Naive thymus-derived CD8-positive, alpha-beta T cell (primary cell): ENCODE measurements at places on chromosomes 16 and 17. TPM values are rescaled to one million over a fixed set of nuclear protein-coding genes. Genes with fewer than 3 reads are reported as not detected.
A peak's percentile ranks its signal among the peaks of the same experiment; 100 is the strongest.

GRCh38 chr16:69698404-69698803 is 28.0 kb downstream of the NQO1 start:
- no peak for DNase-seq

DNA sequence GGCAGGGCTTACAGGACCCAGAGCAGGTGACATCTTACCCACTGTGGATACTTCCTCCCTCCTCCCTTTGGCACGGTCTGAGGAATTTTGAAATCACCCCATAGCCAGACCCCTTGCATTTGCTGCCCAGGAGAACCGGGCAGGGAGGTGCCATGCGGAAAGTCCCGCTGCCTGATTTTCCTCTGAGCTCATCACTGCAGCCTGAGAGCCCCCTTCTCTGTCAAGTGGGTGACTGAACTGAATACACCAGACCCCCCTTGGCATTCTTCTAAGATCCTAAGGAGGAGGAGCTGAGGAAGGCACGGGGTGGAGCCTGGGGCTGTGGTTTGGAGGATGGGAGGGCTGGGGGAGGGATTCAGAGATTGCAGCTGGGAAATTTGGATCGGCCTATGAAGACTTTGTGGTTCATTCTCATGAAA is 173.4 kb downstream of the RAB11FIP4 start:
- DNase-seq: no peak

DNA sequence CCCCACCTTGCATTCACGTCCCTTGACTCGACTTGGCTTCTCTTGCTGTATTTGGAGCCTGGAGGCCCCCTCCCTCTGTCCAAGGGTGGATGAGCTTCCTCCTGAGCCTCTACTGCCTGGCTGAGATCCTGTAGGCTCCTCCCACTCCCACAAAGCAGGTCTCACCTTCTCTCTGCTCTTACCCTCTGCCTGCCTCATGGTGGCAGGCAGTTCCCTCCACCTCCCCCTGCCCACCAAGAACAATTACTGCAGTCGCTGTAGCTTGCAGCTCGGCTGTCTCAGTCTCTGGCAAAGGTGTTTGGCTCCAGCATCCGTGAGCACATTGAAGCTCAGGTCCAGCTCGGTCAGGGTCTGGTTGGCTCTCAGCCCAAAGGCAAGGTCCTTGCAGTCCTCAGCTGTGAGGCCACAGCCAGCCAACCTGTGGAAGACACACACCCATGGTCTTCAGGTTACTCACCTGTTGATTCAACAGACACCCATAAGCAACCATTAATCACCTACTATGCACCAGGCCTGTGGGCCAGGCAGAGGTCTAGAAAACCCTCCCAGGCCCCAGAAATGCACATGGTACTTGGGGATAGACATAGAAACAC is 42.6 kb downstream of the NLRP1 start:
- DNase-seq: no peak

DNA sequence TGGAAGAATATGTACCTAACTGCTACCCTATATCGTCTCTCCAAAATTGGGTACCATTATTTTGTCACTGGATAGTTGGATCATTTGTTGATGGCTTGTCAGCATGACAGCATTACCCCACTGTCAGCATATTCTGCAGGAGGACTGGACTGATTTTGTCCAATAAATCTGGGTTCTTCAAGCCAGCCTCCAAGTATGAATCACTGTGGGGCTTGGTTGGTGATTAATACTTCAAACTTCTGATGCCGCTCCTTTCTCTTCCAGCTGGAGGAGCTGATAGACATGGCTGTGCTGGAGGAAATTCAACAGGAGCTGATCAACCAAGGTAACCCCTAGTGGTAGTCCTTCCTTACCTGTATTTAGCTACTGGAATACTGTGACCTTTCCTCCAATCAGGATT is 2.5 kb downstream of the RPAIN start:
- no peak for DNase-seq

- DNase-seq: peak; percentile 30
Observed at GRCh38 chr16:30927789-30928378, 4.5 kb downstream of the FBXL19 start.

GRCh38 chr17:43469145-43469544 is 14.6 kb upstream of the DHX8 start:
- no peak for DNase-seq

- DNase-seq: no peak
Observed at GRCh38 chr17:45703348-45703747, 80.8 kb upstream of the CRHR1 start.

DNA sequence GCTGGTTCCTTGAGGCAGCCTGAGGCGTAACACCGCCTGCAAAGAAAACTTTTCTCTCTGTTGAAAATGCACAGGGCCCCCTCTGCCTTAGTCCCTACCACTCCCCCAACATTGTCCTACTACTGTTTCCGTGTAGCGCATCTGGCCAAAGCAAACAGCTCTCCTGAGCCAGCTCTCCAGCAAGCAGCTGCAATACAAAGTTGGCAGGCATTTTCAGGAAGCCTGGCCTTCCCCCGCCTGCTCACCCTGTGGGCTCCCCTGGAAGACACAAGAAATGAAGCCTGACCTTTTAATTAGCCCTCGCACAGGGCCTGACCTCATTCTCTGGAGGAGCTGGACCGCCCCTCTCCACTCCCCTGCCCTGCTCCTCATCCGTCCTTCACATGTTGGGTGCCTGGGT is 66.7 kb downstream of the SOX9 start:
- no peak for DNase-seq

DNA sequence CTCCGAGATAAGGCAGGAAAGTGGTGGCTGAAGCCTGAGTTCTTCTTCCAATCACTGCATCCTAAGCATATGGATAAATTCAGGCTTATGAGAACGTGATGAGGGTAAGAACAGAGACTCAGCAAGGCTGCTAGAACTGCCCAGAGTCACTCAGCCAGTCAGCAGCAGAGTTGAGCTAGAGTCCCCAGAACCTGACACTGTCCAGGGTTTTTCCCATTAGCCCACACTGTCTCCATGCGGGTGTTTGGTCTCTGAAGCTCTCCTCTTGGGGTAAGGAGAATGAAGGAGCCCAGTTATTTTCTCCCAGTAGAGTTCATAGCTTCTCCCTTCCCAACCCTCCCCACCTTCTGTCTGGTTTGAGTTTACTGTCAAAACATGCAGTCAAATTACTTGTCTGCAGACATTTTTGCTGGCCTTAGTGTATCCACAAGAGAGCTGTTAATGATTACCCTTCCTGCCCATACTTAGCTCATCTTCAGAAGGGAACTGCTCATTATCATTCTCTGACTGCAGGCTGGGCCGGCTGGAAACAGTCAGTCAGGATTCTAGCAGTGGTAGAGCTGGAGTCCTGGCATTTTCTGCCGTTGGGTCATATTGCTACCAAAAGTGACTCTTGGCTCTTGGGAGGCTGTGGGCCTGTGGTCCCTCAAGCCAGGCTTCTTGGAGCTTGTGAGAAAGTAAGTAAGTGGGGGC is 460.0 kb downstream of the HS3ST3B1 start:
- no peak for DNase-seq

The CLCN7 gene
- total RNA-seq: 116 TPM

The ZNF19 gene
- total RNA-seq: 17.5 TPM

The CLEC18A gene
- 1.2 TPM for total RNA-seq

The SMTNL2 gene
- not detected for total RNA-seq

The ERBB2 gene
- 5.6 TPM for total RNA-seq

The OR3A2 gene
- total RNA-seq: 5.1 TPM

The BICDL2 gene
- total RNA-seq: not detected
